ENCODE measurements at places on chromosomes 13 and 19.

DNA sequence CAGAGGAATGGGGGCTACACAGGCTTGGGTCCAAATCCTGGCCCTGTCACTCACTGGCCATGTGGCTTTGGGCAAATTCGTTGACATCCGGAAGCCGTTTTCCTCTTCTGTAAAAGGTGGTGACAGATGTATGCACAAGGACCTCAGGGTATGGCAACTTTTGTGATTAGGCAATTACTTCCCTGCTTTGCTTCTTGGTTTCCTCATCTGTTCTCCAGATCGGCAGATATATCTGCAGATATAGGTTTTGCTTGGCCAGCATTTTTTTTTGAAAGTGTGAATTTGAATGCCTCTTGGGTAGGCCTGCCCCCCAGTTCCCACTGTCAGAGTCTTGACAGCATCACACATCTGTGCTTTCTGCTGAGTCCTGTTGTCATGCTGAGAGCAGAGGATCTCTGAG, 17.7 kb downstream of the TMEM272 start:
- no peak for DNase-seq

DNA sequence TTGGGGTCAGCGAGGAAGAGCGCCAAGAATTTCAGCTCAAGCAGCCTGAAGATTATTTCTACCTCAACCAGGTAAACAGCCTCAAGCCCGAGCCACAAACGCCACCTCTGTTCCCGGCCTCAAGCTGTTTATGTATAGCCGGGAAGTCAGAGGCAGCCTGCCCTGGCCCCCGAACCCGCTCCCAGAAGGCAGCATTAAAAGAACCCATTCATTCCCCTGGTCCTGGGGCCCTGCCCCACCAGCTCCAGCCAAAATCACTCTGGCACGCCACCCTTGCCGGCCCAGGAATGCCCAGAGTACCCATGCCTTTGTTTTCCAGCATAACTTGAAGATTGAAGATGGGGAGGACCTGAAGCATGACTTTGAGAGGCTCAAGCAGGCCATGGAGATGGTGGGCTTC, 61.2 kb upstream of the USE1 start:
- no peak for DNase-seq

DNA sequence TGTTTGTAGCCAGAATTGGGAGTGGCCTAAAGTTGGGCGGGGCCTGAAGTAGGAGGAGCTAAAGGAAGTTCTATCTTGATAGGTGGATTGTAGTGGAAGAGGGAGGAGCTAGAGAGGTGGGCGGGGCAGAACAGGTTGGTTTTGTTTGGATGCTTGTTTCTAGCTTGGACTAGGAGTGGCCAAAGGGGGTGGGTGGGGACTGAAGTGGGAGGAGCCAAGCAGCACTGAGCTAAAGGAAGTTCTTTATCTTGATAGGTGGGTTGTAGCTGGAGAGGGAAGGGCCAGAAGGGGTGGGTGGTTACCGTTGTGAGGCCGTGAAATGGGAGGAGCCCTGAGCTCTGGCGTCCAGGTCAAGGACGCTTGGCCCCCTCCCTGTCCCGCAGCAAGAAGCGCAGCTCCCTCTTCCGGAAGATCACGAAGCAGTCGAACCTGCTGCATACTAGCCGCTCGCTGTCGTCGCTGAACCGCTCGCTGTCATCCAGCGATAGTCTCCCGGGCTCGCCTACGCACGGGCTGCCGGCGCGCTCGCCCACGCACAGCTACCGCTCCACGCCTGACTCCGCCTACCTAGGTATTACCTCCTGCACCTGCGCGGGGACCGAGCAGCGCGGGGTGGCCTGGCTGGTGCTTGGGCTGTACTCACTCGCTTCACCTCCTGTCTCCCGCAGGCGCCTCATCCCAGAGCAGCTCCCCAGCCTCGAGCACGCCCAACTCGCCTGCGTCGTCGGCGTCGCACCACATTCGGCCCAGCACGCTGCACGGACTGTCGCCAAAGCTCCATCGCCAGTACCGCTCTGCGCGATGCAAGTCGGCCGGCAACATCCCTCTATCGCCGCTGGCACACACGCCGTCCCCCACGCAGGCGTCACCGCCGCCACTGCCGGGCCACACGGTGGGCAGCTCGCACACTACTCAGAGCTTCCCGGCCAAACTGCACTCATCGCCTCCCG, 8.0 kb downstream of the DNASE2 start:
- no peak for DNase-seq

DNA sequence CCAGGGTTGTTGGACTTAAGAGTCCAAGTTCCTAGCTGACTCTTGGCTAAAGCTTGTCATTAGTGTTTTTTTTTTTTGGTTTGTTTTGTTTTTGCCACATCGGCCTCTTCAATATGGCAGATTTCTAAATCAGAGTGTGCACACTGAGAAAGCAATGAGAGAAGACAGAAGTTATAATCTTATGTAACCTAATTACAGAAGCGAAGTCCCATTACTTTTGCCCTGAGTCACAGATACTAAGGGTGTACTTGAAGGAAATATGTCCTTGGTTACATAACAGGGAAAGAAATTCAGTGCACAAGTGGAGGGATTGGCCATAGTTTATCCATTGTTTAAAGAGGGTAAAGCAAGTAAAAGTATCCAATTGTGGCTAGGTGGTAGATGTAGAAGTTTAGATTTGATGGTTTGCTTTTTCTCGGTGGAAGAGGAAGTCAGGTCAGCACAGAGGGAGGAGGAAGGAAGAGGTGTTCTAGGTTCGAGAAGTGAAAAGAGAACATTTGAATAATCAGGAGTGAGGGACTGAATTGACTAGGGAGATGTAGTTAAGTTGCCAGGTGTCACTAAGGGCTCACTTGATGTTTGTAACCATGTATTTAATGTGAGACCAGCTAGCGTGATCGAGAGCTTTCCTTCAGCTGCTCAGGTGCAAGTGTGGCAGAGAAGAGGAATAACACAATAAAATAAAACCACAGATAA, 12.2 kb downstream of the GTF2F2 start:
- no peak for DNase-seq

DNA sequence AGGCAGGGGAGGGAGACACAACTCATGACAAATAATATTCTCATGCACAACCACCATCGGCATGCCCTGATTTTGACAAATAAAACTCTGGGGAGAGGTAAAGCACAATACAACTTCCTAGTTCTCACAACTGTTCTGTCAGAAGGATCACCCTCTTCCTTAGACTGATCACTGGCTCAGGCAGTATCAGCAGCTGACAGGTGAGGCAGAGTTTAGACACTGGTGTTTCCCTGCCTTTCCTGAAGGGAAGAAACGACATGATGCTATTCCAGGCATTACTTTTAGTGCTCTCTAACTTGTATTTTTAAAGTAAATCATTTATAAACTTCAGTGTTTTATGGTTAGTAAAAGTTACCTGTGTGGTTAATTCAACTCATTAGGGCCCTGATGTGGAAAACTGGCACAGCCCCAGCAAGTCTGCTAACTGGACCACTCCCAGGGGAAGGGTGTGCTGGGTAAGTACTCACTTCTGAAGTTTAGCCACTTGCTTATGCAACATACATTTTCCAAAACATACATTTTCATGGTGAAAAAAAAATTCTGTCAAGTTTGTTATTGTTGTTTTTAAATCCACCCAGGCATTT, 82.8 kb downstream of the CRYL1 start:
- no peak for DNase-seq

DNA sequence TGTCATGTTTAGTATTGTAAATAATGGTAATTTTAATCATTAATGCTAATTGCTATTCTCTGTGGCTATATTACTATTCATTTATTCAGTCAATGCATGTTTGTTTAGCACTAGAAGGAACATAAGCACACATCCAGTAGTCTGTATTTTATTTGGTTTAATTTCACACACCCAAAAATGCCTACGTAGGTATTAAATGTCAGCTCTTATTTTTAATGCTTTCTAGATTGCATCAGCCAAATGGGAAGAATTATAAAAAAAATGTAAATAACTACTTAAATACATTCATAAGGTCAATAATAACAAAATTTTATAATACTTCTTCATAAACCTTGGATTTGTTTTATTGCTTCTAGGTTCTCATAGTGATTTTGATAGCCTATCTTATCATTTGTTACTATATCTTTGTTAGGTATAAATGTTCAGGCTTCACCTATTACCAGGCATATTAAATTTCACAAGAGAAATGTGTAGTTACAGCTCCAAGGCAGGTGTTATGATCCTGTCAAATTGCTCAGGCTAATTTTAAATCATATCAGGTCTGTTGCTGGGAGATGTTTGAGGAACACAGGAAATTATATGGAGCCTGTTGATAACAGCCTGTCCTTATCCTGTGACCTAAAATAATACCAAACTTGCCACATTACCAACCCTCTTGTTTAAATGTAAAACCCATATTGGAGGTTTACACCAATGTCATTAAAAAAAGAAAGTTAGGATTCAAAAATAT, 34.4 kb downstream of the ITGBL1 start:
- DNase-seq, result no peak

DNA sequence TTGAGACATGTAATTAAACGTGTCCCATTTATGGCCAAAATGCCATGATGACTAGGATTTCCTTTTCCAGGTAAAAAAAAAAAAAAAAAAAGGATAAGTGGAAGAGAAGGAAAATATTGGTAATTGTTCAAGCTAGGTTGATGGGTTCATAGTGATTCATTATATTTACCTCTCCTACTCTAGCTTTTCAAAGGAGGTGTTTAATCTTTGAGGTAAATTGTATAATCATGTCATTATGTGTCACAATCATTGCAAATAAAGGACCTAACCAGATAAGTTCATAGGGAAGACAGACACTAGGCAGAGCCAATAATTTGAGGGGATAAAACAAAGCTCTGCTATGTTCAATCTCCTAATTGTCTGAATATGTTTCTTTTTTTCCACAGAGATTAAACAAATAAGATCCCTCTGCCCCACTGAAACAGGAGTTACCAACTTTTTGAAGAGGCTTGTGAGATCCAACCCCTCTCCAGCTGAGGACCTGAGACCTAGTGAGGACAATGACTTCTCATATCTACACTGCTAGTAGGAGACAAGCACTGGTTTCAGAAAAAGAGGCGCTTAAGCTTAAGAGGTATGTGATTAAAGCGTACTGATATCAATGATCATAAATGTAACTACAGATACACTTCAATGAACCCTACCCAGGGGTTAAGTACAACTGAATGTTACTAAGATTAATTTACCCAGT, 61.4 kb downstream of the USP12 start:
- DNase-seq, result no peak

- no peak for DNase-seq
Observed at GRCh38 chr19:15508035-15508710, at the start of gene CYP4F22. Gene CYP4F22 (plus strand): TSS chr19:15508525. CDS start chr19:15525337, 16,812 bp downstream.

GRCh38 chr13:97235549-97236231, 13.6 kb downstream of the MBNL2 start:
- DNase-seq, result no peak

- DNase-seq, result no peak
Observed at GRCh38 chr13:100525453-100526317, 62.9 kb downstream of the GGACT start.

- DNase-seq, result no peak
Observed at GRCh38 chr13:29679396-29680053, 84.0 kb upstream of the SLC7A1 start.

- DNase-seq, result no peak
Observed at GRCh38 chr19:42422901-42423461, 4.2 kb downstream of the LIPE start.

DNA sequence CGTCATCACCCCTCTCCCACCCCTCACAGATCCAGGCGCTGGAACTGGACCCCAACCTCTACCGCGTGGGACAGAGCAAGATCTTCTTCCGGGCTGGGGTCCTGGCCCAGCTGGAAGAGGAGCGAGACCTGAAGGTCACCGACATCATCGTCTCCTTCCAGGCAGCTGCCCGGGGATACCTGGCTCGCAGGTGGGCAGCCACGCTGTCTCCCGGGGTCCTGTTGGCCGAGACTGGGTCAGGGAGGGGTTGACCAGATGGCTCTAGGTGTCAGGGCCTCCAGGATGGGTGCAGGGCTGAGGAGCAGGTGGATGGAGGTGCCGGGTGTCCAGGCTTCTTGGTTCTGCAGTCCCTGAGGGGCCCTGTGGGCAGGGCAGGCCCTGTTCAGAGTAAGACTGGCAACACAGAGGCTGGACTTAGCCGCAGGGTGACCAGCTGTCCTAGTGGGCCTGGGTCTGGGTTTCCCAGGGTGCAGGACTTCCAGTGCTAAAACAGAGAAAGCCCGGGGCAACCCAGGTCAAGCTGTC, 58.1 kb downstream of the MYH14 start:
- no peak for DNase-seq

DNA sequence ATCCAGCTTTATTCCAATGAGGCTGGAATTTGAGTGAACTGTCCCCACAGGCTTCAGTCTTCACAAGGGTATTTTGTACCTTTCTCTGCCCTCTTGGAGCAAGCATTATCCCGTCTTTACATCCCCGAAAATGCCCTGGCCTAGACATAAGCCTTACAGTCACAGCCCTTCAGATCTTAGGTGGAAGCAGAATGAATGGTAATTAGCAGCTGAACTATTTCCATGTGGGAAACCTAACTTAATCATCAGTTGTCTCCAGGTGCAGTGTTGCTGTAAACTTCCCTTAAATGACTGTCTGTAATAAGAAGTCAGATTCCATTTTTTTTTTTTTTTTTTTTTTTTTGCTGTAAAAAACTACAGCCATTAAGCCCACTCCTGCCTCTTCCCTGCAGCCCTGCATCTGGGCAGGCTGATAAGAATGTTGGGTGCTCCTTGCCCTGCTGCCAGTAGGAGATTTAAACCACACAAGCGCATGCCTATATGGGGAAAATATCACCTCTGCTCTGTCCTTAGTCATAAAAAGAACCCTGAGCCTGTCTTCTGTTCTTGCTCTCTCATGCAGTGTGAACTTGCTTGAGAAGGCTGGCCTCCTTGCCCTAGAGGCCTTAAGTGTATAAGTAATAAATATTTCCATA, 426.8 kb upstream of the SLITRK5 start:
- DNase-seq, result no peak

DNA sequence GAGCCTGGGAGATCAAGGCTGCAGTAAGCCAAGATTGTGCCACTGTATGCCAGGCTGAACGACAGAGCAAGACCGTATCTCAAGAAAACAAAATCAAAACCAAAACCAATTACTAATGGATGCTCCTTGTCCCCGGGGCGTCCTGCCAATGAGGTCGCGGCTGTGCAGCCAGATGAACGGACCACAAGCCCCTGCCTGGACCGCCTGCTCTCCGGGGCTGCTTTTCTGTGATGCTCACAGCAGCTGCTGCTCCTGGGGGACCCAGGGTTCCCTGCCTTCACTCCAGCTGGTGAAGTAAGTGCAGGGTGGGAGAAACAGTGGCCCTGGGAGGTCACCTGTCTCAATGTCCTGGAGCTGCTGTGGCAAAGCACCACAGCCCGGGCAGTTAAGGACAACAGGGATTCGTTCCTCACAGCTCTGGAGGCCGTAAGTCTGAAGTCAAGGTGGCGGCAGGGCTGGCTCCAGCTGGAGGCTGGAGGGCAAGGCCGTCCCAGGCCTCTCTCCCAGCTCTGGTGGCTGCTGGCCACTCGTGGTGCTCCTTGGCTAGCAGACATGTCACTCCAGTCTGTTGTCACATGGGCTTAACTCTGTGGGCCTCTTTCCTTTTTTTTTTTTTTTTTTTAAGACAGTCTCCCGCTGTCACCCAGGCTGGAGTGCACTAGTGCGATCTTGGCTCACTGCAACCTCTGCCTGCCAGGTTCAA, 10.1 kb downstream of the COPE start:
- no peak for DNase-seq

All from bone marrow (tissue), 2 donors.